Cerebellar cortex (tissue), 1 donor: ENCODE measurements at places on chromosomes 6 and 20.

- DNase-seq = no peak
Observed at GRCh38 chr6:52337633-52338290, 24.2 kb upstream of the PAQR8 start.

- DNase-seq = no peak
Observed at GRCh38 chr6:136067731-136068341, 182.3 kb downstream of the MTFR2 start.

DNA sequence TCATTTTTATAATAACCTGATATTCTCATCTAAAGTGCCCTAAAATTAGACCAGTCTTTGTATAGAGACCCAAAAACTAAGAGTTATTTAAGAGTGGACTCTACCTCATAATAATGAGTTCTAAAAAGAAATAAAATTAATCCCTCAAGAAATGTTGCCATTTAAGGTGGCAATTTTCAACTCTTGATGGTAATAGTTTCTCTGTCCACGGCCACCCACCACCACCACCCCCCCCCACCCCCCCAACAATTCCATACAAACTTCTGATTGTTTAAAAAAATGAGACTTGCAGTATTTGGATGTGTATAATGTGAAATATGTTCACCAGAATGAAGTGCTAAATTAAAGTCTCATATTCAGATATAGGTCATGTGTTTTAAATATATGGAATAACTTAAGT, 2.4 kb downstream of the MAP7 start:
- no peak for DNase-seq

DNA sequence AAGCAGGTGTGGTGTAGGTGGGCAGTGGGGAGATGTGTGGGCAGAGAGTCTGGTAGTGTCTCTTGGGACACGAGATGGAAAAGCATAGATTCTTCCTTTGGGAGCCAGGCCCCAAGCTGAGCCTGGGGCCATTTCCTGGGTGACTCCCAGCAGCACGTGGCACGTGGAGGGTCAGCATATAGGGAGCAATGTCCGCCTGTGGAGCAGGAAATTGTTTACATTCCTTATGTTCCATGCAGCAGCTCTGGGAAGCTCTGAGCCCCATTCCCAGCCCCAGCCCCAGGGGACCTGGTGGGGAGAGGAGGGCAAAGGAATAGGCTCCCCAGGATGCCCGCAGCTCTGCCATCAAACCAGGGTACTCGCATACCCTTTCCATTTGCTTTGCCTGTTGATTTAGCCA, 57.6 kb downstream of the DAAM2 start:
- DNase-seq = no peak

DNA sequence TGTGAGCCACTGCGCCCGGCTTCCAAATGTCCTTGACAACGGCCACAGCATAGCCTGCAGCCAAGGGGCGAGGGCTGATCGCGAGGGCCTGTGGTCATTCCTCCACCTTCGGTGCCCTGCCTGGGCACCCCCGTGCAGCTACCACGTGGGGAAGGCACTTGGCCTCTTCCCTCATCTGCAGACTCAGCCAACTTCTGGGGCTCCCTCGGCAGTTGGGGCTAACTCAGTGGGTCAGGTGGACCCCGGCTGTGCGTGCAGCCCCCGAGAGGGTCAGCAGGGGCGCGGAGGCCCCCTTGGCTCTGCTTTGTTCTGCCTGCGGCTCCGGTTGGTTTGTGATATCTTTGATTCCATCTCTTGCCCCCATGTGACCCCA, 52.9 kb upstream of the BHLHE23 start:
- DNase-seq = no peak

GRCh38 chr20:45406260-45407066, 1.6 kb upstream of the DBNDD2 start:
- peak; percentile 40 for DNase-seq

DNA sequence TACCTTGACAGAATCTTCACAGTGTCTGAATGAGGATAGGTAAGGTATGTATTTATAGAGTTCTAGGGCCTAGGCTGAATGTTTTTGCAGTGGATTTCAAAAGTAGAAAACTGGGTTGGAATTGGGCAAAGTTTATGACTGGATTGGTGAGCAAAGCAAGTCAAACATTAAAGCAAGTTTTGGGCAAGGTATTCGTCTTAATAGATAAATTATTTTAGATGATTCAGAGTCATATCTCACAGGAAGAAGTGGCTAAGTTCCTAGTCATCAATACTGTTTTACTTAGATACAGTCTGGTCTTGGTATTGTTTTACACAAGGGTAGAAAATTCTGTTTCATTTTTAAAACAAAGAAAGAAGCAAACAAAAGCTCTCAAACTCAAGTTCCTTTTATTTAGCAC, 284.1 kb upstream of the EPHA7 start:
- no peak for DNase-seq

GRCh38 chr6:140438346-140438735, 1063.9 kb upstream of the CITED2 start:
- DNase-seq = no peak

DNA sequence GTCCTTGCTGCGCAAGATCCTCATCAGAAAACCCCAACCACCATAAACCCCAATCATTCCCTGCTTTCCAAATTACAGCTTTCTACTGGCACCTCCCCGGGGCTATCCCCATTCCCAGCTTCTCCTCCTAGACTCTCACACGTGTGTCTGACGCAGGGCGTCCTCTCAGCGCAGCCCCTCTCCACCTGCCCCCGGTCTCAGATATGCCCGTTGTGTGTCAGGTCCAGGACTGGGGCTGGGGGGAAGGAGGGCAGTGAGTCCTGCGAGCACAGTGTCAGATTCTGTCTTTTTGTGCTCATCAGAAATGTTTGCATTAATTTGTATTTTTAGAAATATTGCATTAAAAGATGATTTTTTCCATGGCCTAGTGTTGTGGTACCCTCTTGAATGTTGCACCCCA, 48.6 kb downstream of the LRFN2 start:
- no peak for DNase-seq

GRCh38 chr6:39173270-39173669, 56.0 kb downstream of the KCNK5 start:
- no peak for DNase-seq

DNA sequence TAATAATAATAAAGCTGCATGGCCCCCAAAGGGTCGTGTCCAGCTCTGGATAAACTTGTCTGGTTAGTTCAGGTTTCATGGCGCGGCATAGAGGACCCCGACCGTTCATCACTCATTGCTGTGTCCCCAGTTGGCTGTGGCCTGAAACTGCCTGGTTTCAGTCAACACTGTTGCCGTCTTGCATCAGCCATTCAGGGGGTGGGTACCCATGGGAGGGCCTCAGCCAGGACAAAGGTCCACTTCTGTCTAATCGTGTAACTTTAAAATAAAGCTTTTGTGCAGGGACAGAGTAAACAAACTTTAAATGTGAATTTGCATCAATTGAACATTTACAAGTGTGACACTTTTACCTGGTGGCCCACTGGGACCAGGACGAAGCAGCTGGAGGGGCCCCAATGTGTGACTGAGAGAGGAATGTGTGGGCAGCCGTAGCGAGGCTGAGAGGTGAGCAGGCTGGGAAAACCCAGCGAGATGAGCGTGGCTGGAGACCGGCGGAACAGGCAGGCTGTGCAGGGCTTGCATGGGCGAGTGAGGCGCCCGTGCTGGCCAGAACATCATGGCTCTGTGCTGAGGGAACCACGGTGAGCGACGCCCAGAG, 22.3 kb upstream of the UNC93A start:
- no peak for DNase-seq

DNA sequence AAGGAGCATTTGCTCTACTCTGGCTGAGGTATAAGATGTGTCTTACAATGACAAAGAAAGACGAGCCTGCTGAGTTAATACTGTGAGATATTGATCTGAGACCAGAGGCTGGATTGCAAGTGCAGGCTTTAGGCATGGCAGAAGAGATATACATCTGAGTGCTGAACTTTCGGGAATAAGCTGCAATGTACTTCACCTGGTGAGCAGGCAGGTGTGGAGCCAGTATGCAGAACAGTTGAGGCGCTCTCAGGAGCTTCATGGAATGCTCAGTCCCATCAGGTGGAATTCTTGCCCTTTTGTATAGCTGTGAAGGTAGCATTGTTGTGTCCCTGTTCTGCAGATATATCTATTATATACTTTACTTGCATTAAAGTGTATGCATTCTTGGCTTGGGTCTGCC, 179.3 kb upstream of the RIMS1 start:
- DNase-seq = no peak

DNA sequence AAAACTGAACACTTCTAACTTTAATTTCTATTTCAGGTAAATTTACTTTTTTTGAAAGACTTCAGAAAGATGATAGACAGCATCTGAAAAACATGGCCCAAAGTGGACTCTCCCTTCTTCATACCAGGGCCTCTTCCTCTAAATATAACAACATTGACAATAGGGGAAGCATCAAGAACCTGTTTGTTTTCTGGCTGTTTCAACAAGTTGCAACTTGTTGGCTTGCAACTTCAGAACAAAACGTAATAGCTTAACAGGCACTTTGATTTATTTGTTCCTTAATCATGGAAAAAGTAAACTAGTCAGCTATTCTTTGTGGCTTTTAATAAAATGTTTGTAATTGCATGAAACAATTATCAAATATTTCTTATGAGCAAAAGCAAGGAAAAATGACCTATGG, 34.3 kb downstream of the RGS17 start:
- DNase-seq = no peak

DNA sequence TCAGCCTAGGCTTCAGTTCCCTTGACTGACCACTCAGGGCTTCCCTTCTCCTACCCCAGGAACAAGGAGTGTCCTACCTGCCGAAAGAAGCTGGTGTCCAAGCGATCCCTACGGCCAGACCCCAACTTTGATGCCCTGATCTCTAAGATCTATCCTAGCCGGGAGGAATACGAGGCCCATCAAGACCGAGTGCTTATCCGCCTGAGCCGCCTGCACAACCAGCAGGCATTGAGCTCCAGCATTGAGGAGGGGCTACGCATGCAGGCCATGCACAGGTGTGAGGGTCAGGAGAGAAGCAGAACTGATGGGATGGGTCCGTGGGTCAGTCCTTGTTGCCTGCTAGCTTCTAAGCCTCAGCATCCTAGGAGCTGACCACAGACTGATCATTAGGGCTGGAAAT, 1.6 kb downstream of the RING1 start:
- no peak for DNase-seq

DNA sequence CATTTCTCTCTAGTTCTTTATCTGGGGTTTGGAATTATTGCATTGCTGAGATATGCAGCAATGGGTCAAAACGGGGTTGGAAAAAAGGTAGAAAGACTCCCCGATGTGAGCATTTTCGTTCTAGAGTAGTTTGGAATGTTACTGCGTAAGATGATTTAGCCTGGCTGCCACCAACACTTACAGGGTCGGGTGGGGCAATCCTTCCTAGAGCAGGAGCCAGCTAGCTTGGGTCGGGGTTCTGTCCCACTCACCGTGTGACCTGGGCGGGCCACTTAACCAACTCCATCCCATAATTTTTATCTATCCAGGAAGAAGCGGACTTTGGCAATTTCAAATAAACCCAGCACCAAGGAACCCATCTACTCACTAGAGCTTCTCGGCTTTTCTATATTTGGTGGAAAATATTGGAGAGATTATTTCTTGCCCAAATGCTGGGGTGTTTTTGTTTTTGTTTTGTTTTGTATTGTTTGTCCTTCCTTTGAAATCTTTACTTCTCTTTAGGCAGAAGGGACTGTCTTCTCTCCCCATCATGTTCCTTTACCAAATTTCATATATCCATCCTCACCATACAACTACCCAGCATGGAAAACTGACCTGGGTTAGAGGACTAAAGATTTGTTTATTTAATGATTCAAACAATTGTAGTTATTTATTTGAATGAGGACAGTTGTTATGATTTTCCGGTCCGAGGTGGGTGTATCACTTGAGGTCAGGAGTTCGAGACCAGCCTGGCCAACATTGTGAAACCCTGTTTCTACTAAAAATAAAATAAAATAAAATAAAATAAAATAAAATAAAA, 72.4 kb downstream of the GPX5 start:
- DNase-seq = peak; percentile 56

- no peak for DNase-seq
Observed at GRCh38 chr20:37185686-37186085, 6.3 kb upstream of the MROH8 start.

GRCh38 chr6:35569011-35569461, 56.3 kb upstream of the TULP1 start:
- DNase-seq = peak; percentile 25

GRCh38 chr6:80457439-80457933, 351.0 kb downstream of the BCKDHB start:
- DNase-seq = peak; percentile 97

DNA sequence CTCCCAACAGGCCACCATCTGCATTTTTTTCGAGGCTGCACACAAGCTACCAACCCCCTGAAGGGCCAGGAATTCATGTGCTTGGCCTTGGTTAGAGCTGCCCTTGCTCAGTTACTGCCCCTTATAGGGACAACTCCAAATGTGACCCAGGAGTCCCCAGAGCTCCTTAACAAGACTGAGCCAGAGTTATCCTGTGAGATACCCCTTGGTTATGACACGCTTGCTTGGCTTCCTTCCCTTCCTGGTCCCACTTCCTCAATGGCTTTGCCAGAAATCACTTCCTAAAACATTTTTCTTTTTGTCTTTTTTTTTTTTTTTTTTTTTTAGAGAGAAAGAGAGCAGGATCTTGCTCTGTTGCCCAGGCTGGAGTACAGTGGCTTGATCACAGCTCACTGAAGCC, 8.9 kb downstream of the TREM1 start:
- no peak for DNase-seq

GRCh38 chr20:11918981-11919380, 1.3 kb downstream of the BTBD3 start:
- peak; percentile 60 for DNase-seq

DNA sequence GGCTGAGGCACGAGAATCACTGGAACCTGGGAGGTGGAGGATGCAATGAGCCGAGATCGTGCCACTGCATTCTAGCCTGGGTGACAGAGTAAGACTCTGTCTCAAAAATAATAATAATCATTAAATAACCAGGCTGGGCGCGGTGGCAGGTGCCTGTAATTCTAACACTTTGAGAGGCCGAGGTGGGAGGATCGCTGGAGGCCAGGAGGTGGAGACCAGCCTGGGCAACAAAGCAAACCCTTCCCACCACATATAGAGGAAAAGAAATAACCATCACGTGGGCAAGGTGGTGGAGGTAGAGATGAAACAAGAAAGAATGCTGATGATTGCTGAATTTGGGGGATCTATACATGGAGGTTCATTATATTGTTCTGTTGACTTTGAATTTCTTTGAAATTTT, 63.4 kb upstream of the PIM1 start:
- DNase-seq = no peak

DNA sequence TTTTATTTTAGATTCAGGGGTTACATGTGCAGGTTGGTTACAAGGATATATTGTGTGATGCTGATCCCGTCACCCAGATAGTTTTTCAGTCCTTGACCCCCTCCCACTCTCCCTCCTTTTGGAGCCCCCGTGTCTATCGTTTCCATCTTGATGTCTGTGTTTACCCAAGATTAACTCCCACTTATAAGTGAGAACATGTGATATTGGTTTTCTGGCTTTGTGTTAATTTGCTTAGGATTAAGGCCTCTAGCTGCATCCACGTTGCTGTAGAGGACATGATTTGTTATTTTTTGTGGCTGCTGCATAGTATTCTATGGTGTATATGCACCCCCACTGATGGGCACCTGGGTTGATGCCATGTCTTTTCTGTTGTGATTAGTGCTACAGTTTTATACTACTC, 178.6 kb downstream of the PLCB1 start:
- DNase-seq = no peak
